ENCODE measurements at places on chromosomes 5 and 9.

DNA sequence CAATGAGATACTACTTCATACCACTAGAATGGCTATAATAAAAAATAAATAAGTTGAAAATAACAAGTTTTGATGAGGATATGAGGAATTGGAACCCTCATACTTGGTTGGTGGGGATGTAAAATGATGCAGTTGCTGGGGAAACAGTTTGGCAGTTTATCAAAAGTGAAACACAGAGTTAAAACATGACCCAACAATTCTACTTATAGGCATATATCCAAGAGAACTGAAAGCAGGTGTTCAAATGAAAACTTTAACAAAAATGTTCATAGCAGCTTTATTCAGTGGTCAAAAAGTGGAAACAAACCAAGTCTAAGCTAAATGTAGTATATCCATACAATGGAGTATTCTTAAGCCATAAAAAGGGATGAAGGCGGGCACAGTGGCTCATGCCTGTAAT, 13.1 kb upstream of the LHFPL2 start:
- no peak for DNase-seq

- DNase-seq, result no peak
These were observed 27.9 kb downstream of the BICD2 start for GRCh38 chr9:92736563-92737215.

DNA sequence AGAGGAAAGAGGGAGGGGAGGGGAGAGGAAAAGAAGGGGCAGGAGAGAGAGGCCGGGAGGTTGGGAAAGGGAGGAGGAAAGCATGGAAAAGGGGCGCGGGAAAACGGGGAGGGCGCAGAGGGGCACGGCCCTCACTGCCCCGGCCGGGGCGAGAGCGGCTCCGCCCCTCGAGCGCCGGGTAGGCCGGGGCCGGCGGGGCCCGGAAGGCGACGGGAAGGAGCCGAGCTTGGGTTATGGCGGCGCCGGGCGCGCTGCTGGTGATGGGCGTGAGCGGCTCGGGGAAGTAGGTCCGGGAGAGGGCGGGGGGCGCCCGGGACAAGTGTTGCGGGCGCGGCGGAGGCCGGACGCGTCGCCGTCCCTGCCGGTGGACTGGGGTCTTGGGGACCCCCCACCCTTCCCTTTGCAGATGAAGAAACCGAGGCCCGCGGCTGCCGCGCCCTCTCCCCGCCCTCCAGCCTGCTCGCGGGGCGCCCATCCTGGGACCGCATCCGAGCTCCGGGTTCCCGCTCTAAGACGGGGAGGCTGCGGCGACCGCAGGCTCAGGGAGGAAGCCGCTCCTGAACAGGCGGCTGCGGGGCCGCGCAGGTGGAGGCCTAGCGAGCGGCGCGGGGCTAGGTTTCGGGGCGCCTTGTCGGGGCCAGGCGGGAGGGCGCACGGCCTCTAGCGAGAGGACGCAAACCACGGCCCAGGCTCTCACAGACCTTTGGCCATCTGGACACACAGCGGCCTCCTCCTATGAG, at the start of gene IDNK:
Gene IDNK, plus strand, starts transcription at position 205 of the 740 bp plus-strand sequence. Its CDS starts 29 bp downstream, at position 234.
- DNase-seq, result peak; percentile 41

GRCh38 chr9:117704024-117704575, at the start of gene TLR4:
TSS of gene TLR4 (plus strand) at chr9:117704403. CDS start at chr9:117704473, 70 bp downstream.
- no peak for DNase-seq

GRCh38 chr5:756171-756570, 28.4 kb downstream of the ZDHHC11B start:
- DNase-seq, result no peak

DNA sequence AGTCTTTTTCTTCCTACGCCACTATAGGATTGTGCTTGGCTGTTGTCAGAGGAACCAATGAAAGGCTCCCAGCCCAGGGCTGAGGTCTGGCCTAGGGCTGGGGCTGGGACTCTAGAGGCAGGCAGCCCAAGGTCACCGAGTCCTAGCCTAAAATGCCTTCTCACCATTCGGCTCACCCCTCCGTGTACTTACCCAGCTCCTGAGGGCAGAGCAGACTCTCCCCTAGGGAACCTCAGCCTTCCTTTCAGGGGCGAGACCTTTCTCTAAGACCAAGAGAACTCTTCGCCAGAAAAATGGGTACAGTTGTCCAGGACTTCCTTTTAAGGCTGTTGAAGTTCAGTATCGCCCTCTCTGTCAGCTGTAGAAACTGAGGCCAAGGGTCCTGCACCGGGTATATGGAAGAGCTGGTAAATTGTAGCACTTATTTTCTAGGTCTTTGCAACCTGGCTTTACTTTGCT, 1.7 kb upstream of the SPRY4 start:
- DNase-seq, result no peak

DNA sequence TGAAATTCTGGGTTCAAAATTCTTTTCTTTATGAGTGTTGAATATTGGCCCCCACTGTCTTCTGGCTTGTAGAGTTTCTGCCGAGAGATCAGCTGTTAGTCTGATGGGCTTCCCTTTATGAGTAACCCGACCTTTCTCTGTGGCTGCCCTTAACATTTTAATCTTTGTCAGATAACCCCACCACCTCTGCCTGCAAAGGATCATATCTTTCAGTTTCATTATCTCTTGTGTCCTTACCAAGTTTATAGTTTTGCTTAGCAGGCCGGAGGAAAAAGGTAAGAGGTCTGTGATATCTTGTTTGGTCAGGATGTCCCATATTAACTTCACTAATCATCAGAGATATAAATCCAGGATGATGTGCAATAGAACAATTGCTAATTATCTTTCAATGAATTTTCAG, 970.2 kb upstream of the TYRP1 start:
- DNase-seq, result no peak

- no peak for DNase-seq
These were observed 482.7 kb upstream of the C9orf72 start for GRCh38 chr9:28056006-28056405.

GRCh38 chr5:131258733-131259132, 5.1 kb upstream of the CDC42SE2 start:
- no peak for DNase-seq

GRCh38 chr5:156025656-156026055, 301.3 kb upstream of the SGCD start:
- DNase-seq, result no peak

DNA sequence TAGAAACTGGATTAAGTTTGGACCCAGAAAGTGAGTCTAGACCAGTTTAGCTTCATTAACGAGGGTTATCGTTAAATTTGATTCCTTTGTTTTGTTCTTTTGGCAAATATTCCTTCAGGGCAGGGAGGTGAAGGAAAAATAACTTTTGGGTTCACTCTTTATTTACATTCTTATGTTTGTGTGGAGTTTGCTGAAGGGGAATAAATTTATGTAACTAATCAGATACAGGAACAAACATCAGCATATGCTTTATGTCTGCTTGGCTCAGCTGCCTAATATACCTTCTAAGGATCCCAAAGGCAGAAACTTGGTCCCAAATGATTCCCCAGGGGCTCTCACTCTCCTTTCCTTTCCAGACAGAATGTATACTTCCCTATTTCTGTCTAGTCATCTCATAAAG, 132.4 kb downstream of the MCTP1 start:
- DNase-seq, result no peak

GRCh38 chr9:92324431-92324830, 719 bp downstream of the NOL8 start:
- no peak for DNase-seq

- peak; percentile 81 for DNase-seq
These were observed 247.2 kb downstream of the KIF4B start for GRCh38 chr5:155260798-155261197.

GRCh38 chr9:136219276-136219675, 14.3 kb upstream of the LHX3 start:
- no peak for DNase-seq

- no peak for DNase-seq
These were observed 224.9 kb downstream of the SNX18 start for GRCh38 chr5:54742417-54742891.

- no peak for DNase-seq
These were observed 47.8 kb downstream of the ARHGAP26 start for GRCh38 chr5:142817949-142818431.

DNA sequence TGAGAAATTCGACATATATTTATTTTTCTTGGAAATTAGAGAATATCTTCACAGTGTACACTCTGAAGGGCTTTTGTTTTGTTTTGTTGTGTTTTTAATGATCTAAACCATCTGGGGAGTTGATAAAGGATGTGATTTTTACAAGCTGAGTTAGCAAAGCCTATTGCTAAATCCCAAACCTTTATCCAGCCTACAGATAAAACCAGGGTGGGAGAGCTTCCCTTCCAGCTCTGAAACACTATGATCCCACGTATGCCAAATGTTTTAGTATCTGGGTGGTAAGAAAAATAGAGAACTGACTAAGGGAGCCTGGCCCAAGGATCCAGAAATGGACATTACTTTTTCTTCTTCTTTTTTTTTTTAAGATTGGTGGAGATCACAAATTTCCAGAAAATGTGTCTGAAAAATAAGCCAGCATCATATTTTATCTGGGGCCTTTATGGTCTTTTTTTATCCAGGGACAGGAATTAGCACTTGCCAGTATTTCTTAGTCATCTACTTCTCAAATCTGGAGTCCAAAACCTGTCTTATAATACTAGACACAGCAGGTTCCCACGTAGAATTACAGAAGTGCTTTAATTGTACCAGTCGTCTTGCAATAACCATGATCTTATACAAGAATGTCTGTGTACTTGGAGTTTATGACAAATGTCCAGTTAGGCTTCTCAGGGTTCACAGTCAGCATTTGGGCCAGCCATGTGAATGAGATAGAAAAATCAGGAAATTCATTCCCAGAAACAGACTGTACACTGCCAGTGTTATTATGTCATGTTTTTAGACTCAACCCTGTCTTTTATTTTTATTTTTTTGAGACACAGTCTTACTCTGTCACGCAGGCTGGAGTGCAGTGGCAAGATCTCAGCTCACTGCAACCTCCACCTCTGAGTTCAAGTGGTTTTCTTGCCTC, 290.8 kb upstream of the MPDZ start:
- DNase-seq, result no peak

DNA sequence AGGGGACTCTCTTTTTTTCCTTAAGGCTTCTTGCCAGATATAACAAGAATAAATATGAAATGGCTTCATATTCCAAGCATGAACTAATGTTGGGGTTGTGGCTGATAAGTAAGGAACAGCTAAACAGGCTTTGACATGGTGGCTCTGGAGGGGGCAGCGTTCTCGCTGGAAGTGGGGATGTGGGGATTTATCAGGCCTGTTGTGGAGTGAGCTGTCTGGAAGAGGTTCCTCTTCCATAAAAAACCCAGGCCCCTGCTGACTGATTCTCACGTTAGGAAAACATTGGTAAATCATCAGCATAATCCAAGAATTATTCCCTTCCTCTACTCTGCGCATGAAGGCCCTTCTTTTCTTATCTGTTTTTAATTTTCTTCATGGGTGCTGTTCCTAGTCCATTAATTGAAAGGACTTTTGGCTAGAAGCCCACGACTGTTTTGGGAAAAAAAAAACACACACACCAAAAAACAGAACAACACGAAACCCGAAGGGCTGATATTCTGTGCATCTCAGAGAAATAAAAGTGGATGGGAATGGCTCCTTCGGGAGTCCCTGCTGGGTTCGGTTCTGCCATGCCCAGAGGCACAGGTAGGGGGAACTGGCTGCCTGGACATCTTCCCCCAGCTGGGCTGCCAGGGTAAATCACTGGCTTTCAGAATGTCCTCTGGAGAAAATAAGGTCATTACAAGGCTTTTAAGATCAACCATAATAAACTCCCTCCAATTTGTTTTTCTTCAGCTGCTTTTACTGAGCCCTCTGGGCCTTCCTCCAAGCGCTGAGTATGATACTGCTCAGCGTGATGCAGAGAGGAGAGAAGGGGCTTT, 297.0 kb downstream of the SLIT3 start:
- peak; percentile 19 for DNase-seq

- no peak for DNase-seq
These were observed 11.2 kb upstream of the MARCHF3 start for GRCh38 chr5:127041571-127041970.

DNA sequence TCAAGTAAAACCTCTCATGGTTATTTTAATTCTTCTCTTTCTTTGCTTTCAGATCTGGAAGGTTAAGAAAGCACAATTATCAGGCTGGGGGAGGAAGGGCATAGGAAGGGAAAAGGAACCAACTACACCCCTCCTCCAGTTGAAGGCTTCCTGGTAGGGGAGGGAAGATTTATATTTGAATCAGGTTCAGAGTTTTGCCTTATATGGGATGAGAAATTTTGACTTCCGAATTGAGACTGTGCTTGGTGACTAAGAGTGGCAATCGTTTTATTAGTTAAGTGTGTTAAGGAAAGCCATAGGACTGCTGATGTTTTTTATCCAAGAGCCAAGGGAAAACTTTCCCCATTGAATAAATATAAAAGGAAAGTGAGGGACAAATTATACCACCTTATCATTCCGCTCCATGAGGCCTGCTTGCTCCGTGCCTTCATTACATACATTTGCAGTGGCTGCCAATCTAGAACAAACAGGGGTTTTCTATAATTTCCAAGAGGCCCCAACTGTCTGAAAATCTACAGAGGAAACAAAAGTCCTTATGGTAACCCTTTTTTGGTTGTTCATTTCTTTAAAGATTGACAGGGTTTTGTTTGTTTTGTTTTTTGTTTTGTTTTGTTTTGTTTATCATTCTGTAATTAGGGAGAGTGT, 115.7 kb upstream of the EPB41L4A start:
- DNase-seq, result no peak

GRCh38 chr9:33446946-33447798, at the start of gene AQP3:
TSS of gene AQP3 (minus strand) at chr9:33447593. CDS start at chr9:33447530, 63 bp downstream.
- DNase-seq, result peak; percentile 84

DNA sequence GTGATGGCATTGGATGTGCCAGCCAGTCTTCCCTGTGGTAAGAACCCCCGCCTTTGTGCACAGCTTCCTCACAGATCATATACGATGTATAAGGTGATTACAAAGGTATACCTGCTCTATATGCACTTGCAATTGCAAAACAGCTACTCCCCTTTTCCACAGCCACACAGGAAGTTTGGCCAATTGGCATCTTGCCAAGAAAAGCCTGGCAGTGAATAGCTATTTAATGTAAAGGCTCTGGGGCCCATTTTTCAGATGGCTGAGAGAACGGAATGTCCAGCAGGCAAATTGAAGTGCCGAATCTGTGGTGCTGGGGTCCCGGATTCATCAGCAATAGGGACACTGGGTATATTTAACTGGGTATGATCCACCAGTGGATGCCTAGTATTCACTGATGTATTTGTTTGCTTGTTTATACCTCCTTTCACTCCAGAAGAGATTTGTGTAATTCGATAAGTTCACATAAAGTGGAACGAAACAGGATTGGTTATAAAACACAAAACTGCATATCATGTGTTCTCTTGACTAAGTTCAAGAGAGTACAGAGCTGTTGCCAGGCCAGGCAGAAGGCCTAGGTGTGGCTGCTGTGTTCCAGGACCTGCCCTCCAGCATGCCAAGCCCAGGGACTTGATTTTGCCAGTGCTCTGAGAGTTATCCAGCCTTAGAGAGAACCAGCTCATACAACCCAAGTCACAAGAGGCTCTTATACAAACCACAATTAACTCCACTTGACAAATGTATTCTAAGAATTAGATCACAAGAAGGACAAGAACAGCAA, 27.7 kb upstream of the GABRP start:
- DNase-seq, result no peak

- DNase-seq, result peak; percentile 74
These were observed 3.3 kb downstream of the SEPTIN8 start for GRCh38 chr5:132773601-132774355.

- DNase-seq, result peak; percentile 64
These were observed 59.1 kb downstream of the ABCA1 start for GRCh38 chr9:104868687-104869404.
